ENCODE measurements at places on chromosomes 16 and 17.
A peak's percentile ranks its signal among the peaks of the same experiment; 100 is the strongest.

DNA sequence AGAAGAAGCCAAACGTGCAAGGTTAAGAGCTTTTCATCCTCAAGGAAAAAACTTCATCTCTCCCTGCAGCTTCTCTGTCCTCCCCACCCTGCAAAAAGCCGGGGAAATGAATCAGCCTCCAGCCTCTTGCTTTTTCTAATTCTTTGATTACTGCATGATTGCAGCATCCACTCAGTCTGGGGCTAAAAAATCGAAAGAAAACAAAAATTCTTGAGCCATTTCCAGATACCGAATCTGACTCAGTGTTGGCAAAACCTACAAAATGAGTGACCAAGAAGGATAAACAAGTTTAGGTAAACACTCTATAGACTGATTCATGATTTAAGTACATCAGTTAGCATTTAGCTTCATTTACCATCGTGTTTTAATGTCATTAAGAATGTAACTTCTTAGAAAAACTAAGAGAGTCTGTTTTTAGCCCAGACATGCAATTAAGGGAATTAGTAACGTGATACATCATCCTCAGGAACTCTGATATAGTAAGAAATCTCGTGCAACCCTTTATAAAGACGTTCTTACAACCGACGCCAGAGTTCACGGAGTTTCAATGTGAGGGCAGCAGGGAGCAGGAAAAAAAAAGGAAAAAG is 287.3 kb upstream of the FOXF1 start:
- DNase-seq, result no peak

DNA sequence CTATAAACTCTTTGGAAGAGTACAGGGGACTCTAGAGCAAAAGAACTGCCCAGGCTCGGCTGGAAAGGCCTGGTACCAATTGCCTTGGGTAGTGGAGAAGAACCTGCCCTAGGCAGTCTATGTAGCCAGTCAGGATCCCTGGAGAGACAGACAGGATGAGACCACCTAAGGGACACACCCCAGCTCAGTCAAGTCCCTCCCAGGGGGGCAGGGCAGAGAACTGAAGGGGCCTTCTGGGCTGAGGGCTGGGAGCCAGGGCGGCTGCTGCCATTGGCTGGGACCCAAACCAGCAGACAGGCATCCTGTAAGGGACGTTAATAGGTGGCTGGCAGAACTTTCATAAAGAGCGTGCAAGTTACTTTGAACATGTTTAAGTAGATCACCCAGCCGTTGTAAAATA is 12.8 kb upstream of the SLC38A8 start:
- no peak for DNase-seq

DNA sequence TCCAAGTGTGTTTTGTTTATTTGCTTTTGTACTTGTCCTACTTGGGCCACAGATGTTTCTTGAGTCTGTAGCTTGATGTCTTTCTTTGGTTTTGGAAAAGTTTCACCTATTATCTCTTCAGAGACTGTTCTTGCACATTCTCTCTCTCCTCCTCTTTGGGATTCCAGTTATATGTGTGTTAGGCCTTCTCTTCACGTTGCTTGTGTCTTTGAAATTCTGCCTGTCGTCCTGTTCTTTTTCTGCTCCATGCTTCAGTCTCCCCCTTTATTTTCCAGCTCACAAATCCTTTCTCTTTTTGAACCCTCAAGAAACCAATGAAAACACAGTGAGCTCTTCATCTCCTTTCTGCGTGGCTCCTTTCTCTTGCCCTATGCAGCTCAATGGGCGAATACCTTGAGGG is 7.9 kb downstream of the VPS35L start:
- no peak for DNase-seq

GRCh38 chr17:63075969-63076368 is 109.9 kb downstream of the TANC2 start:
- DNase-seq, result no peak

DNA sequence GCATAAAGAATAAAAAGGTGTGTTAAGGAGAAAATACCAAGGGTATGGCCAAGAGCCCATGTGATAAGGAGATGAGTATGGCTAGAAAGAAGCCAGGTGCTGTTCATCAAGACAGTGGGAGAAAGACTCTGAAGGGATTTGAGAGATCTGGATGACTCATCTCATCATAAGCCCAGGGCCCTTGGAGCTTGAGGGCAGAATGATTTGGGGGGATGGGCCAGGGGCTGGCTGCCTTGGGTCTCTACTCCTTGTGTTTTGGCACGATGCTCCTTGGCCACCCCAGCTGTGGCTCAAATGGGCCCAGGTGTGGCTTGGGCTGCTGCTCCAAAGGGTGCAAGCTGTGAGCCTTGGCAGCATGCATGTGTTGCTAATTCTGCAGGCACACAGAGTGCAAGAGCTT is 14.5 kb upstream of the TNFRSF13B start:
- DNase-seq, result no peak

- DNase-seq, result no peak
These were observed 50.7 kb downstream of the NUP93 start for GRCh38 chr16:56780646-56781045.

- no peak for DNase-seq
These were observed 85.1 kb upstream of the TBX2 start for GRCh38 chr17:61314368-61315078.

DNA sequence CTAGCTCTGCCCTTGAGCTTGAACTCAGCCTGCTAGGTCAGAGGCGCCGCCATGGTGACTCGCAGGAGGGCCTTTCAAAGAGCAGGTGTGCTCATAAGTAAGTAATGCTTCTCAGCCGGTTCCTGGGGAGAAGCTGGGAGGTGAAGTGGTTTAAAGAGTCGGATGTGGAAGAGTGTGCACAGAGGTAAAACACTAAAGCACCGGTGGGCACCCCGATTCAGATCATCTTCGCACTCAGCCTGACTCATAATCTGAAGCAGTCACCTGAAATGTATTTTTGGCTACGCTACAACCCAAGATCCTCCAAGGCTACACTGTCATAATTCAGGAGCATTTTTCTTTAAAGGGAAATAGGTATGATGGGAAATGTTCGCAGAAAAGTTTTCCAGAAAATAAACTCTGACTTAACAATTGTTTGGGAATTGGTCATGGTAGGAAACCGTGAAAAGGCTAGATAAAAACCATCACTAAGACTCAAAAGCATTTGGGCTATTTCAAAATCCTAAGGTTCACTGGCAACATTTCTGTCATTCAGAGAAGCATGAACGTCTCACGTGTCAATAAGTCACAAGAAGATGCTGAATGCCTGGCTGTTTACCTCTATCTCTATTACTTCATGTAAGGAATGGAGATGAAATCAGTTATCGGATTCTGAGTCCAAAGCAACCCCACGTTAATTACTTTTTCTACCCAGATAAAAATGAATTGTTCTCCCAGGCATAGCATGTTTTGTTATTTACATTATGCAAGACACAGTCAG is 17.8 kb downstream of the CDH8 start:
- DNase-seq, result no peak

DNA sequence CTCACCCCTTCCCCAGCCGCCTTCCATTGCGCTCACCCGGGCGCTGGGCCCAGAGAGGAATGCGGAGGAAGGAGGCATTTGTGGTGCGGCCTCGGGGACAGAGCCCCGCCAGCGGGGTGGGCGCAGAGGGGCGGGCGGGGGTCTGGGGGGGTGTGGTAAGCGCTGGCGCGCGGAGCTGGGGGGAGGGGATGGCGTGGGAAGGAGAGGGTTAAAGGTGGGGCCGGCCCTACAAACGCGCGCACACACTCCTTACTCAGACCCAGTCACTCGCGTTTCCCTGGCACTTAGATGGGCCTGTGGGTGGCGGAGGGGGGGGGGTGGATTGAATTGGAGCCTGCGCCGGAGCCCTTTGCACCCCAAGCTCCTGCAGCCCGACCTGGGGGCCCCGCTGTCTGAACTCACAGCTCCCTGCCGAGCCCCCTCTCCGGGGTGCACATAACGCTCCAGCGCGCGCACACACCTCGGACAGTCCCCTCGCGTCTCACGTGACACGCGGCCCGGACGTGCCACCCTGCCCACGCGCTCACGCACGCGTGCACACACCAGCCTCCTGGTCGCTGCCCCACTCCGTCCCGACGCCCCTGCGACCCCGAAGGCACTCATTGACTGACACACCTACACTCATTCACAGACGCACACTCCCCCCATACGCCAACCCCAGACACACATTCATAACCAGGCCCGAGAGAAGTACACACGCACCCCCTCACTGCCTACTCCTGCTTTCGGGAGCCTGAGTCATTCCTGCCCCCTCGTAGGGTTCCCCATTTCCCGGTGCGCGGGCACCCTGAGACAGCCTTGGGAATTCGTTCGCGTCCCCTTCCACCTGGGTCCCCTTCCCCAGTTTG is 844 bp downstream of the TBKBP1 start:
- no peak for DNase-seq

DNA sequence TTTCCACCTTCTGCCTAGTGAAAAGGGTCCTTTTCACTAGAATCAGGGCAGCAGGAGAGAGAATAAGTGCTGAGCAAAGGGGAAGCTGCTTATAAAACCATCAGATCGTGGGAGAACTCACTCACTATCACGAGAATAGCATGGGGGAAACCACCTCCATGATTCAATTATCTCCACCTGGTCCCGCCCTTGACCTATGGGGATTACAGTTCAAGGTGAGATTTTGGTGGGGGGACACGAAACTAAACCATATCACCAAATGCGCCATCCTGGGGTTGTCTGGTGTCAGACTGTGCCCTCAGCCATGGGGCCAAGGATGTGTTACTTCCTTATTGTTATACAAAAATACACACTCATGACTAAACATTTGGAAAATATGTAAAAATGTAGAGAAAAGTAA is 10.4 kb upstream of the KATNB1 start:
- DNase-seq, result no peak

DNA sequence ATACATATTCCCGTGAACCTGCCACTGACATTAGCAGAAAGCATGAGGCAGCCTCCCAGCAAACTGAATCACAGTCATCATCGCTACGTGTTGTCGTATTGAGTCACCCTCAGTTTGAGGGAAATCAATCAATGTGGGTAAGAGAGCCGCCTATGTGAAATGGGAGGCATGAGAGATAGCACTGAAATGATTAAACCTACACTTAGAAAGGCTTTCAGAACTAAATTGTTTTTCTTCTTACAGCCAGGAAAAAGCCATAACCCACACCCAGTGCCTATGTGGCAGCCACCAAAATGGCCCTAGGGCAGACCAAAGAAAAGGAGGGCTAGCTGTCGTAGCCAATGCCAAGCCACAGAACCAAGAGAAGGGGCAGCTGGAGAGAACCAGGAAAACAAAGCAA is 90.5 kb downstream of the ADAMTS18 start:
- no peak for DNase-seq

GRCh38 chr17:46159686-46160085 is 33.5 kb downstream of the KANSL1 start:
- DNase-seq, result no peak

DNA sequence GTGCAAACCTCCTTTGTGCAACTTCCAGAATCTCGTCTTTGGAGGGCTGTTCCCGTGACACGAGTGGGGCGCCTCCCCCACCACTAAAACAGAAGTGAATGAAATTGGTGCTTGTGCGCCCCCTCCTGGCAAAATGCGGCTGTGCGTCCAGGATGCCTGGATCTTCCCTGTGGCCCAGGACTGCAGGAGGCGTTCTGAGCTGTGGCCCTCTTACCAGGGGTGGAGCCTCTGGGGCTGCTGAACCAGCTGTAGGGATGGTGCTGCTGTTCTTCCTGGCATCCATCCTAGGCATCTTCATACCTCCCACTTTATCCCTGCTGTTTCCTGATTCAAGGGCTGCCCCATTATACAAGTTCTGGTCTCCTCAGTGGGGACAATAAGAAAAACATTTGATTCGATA is 18.5 kb upstream of the NAGLU start:
- peak; percentile 56 for DNase-seq

- DNase-seq, result no peak
These were observed 1.1 kb downstream of the GGT6 start for GRCh38 chr17:4559139-4559791.

GRCh38 chr17:81165246-81166032 is at the start of gene PVALEF:
TSS of gene PVALEF (plus strand) at chr17:81165507. CDS start at chr17:81181227, 15,720 bp downstream.
- DNase-seq, result peak; percentile 38

DNA sequence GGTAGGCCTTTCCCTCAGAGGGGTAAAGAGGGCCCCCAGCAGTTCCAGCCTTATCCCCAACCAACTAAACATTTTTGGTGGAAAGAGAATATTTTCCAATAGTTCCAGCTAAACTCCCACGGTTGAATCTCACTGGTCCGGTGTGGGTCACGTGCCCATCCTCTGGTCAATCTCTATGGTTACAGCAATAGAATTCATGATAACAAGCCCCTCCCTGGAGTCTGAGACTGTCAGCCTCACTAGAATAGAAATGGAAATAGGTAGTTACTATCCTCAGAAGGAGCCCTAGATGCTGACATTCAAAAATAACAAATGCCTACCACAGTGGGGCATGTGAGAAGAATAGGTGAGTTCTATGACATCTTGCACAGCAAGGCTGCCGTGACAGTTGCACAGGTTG is 37.5 kb upstream of the LITAF start:
- DNase-seq, result no peak

GRCh38 chr16:79801646-79802045 is 201.1 kb upstream of the MAF start:
- DNase-seq, result no peak

DNA sequence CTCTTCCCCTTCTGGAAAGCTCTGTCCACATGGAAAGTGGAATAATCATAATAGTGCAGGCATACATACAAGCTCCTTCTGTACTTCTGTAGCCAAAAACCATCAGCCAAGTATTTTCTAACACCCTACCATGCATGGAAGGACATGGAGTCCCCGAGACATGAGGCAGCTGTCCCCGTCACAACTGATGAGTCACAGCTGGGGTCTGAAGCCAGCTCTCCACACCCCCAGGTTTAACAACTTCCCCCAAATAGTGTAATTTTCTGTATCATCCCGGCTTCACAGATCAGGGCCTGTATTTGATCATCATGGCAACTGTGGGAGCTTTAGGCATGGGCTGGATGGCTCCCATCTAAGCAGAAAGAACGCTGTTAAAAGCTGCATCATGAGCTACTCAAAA is 16.6 kb downstream of the C16orf96 start:
- no peak for DNase-seq

- no peak for DNase-seq
These were observed 29.4 kb downstream of the GRB7 start for GRCh38 chr17:39767147-39767546.

- no peak for DNase-seq
These were observed 52.5 kb upstream of the MTSS2 start for GRCh38 chr16:70738083-70738977.

- DNase-seq, result peak; percentile 15
These were observed 17.0 kb upstream of the ABCA8 start for GRCh38 chr17:68972119-68972704.

GRCh38 chr16:19753815-19754643 is 36.0 kb downstream of the IQCK start:
- no peak for DNase-seq

All from neuronal stem cell (in vitro differentiated cells).